ENCODE measurements at places on chromosomes 2 and 18. TPM values are rescaled to one million over a fixed set of nuclear protein-coding genes. Genes with fewer than 3 reads are reported as not detected.

The COBLL1 gene
- 3.3 TPM for total RNA-seq

The UGT1A4 gene
- not detected for total RNA-seq

The MARS2 gene
- total RNA-seq = 9.8 TPM

The BCL2 gene
- 17.9 TPM for total RNA-seq

The MFSD6 gene
- total RNA-seq = 35.5 TPM

The PER2 gene
- 5.3 TPM for total RNA-seq

The SCTR gene
- 0.82 TPM for total RNA-seq

The EHD3 gene
- 7.7 TPM for total RNA-seq

The MYL1 gene
- not detected for total RNA-seq

The SKOR2 gene
- not detected for total RNA-seq

The SCN3A gene
- 257 TPM for total RNA-seq

The XIRP2 gene
- total RNA-seq = 0.41 TPM

The GKN2 gene
- not detected for total RNA-seq

The SERPINB2 gene
- not detected for total RNA-seq

The LINC00305 gene
- total RNA-seq = not detected

The DARS1 gene
- 54.6 TPM for total RNA-seq

The GKN1 gene
- total RNA-seq = not detected

The CRACDL gene
- total RNA-seq = 2.0 TPM

The ACMSD gene
- not detected for total RNA-seq

The HMSD gene
- total RNA-seq = not detected

The OTX1 gene
- total RNA-seq = 0.82 TPM

The TUBA4B gene
- total RNA-seq = not detected

The CAPN13 gene
- total RNA-seq = not detected

The FAM237A gene
- not detected for total RNA-seq

The PLGLB1 gene
- 9.4 TPM for total RNA-seq

The ATP6V1B1 gene
- not detected for total RNA-seq

The MAP3K19 gene
- total RNA-seq = 0.41 TPM

The SLC38A11 gene
- total RNA-seq = 2.4 TPM

The EML6 gene
- total RNA-seq = 5.3 TPM

The FAM110C gene
- total RNA-seq = 8.6 TPM

The CHST9 gene
- total RNA-seq = 2.4 TPM

The OSBPL6 gene
- 11.4 TPM for total RNA-seq

The GIGYF2 gene
- total RNA-seq = 98.2 TPM

The ALPG gene
- total RNA-seq = not detected

The ZNF396 gene
- 4.1 TPM for total RNA-seq

The MSTN gene
- total RNA-seq = 0.82 TPM

The PLCD4 gene
- total RNA-seq = 1.2 TPM

The DYSF gene
- 0.82 TPM for total RNA-seq

The GLI2 gene
- total RNA-seq = 0.41 TPM

The YES1 gene
- total RNA-seq = 60.7 TPM

The GREB1 gene
- total RNA-seq = 3.7 TPM

The ASTL gene
- not detected for total RNA-seq

The CLEC4F gene
- total RNA-seq = not detected

The TMEM247 gene
- total RNA-seq = not detected

The IL37 gene
- total RNA-seq = not detected

The CACNB4 gene
- 42.4 TPM for total RNA-seq

The KIF3C gene
- 86.8 TPM for total RNA-seq

The GPBAR1 gene
- not detected for total RNA-seq

The PLEK gene
- total RNA-seq = 1.6 TPM

The KLHL29 gene
- 14.3 TPM for total RNA-seq

The FBXO36 gene
- total RNA-seq = 7.3 TPM

The NDC80 gene
- 4.5 TPM for total RNA-seq

Measured in frontal cortex (tissue), 4 donors.